Calu3 (cell line): ENCODE measurements at places on chromosomes 11 and 22. TPM values are rescaled to one million over a fixed set of nuclear protein-coding genes. Genes with fewer than 3 reads are reported as not detected.

Gene ZDHHC24
- total RNA-seq: 15.1 and 17.3 TPM in 2 replicates

Gene CDC45
- 45.0 and 52.8 TPM in 2 replicates for total RNA-seq

Gene ANKK1
- 0.56 and 0.90 TPM in 2 replicates for total RNA-seq

Gene F2
- not detected in 2 replicates for total RNA-seq

Gene IL17REL
- total RNA-seq: not detected in 2 replicates

Gene ART1
- not detected in 2 replicates for total RNA-seq

Gene OR8D1
- not detected in 2 replicates for total RNA-seq

Gene FOSL1
- total RNA-seq: 69.8 and 76.1 TPM in 2 replicates

- DNase-seq: no peak
These were observed 9.4 kb downstream of the TRIM6 start for GRCh38 chr11:5605849-5606248.

DNA sequence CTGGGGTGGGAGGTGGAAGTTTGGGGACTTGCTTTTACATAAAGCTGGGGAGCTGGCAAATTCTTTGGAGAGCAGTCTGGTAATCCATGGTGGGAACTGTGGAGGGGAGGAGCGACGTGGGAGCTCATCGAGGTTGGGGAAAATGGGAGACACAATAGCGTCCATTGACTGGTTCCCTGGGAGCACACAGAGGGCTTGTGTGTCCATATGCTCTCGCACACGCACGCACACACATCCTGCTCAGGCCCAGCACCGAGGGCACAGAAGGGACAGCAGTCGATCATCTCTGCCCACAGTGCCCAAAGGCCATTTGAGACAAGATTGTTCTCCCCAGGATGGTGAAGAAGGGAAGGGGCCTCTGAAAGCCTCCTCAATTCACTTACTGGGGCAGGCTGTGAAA, 53.7 kb downstream of the FBXO7 start:
- no peak for DNase-seq

DNA sequence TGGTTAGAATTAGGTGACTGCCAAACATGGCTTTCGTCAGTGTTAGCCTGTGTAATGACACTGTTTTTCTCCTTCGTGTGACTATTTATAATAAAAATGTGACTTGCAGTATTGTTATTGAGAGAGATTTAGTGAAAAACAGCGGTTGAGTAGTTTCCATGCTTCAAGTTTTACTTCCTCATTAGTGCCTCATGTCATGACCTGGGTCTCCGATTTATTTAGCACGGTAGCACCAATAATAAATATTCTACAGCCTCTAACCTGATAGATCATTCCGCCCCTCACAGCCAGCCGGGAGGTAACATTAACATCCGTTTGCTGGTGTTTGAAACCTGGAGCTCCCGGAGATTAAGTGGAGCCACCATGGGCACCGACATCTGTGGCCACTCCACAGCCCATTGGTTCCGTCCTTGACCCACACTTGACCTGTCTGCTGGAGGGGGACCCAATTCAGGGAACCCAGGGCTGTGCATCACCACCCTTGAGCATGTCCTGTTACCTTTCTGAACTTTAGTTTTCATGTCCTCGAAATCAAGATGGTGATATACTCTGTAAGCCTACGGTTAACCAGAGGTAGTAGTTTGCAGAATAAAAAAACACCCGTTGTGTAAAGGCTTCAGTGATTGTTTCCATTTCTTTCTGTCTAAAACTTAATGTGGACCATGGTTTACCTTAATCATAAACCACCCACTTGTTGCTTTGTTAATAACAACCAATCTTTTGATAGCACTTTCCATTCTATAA, 104.1 kb downstream of the ATXN10 start:
- DNase-seq: no peak

GRCh38 chr11:120173807-120174206, 35.9 kb upstream of the TRIM29 start:
- no peak for DNase-seq

GRCh38 chr11:130825983-130826382, 90.3 kb downstream of the SNX19 start:
- DNase-seq: no peak

- no peak for DNase-seq
These were observed 132.4 kb upstream of the ANO3 start for GRCh38 chr11:26199331-26200095.

- DNase-seq: peak; percentile 17
These were observed 2.6 kb upstream of the CHRM1 start for GRCh38 chr11:62923601-62924411.

GRCh38 chr11:66768818-66769217, 39.8 kb upstream of the SPTBN2 start:
- no peak for DNase-seq

DNA sequence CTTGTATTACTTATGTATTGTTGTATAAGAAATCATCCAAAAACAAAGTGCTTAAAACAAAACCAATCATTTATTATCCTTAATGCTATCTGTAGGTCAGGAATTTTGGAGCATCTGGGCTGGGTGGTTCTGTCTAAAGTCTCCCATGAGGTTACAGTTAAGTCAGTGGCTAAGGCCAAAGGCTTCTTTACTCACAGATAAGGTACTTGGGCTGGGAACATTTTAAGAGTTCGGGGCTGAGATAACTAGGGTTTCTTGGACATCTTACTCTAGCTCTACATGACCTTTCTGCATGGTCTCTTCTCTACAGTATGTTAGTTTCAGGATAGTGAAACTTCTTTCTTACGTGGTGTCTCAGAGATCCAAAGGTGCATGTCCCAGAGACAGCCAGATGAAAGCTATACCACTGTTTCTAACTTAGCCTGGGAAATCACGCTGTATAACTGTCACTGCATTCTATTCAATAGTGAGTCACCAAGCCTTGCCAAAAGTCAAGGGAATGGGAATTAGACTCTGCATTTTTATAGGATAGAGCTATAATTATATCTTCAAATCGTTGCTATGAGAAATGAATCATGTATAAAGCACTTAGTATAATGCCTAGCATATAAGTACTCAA, 29.6 kb downstream of the SOX6 start:
- DNase-seq: no peak

- DNase-seq: no peak
These were observed 13.4 kb upstream of the NECTIN1 start for GRCh38 chr11:119742263-119742861.

DNA sequence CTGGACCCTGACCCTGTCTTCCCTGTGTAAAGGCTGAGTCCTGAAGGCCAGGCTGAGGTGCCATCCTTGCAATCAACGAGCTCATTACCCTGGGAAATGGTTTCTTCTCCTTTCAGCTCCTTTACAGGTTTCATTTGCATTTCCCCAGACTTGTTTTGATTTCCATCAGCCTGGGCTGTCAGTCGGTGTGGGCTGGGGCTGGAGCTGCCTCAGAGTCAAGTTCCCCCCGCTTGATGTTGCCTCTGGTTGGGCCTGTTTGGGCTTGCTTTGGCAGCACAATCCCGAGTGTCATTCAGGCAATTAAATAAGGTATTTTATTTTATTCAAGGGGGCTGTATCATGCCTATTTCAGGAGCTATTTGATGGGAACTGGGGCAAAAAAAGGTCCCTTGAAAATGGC, 424.9 kb downstream of the INSC start:
- no peak for DNase-seq

GRCh38 chr22:49119551-49119952, 708.1 kb downstream of the BRD1 start:
- DNase-seq: no peak

DNA sequence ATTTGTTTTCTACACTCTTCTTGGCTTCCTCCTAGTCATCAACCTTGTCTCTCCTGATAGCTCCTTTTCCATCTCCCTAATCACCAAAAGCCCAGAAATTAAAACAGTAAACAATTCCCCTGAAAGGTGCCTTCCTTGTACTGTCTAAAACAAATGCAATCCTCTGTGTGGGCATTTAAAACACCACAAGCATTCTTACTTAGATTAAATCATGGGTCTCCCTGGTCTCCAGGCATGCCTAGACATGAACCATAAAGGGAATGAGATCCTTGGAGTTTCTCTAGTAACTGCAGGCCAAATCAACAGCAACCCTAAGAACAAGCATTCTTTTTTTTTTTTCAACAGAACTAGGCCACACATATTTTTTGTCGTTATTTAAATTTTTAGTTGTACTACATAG, 1.9 kb downstream of the BTG4 start:
- no peak for DNase-seq

DNA sequence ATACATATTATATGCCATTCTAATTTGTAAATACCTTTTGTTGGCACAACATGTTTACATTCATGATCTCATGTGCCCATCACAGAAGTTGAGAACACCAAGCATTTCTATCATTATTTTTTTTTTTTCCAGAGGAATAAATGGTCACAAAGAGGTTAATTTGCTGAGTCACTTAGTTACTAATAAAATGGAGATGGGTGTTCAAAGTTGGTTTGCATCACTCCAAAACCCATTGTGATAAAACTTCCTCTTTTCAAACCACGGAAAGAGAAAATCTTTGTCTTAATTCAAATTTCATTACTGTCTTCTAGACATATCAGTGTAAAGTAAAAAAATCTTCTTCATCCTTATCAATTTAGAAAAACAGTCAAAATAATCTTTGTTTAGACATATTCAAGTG, 636.8 kb upstream of the CCDC179 start:
- no peak for DNase-seq
